Urinary bladder (tissue), 4 donors: ENCODE measurements at places on chromosomes 6 and 20. TPM values are rescaled to one million over a fixed set of nuclear protein-coding genes. Genes with fewer than 3 reads are reported as not detected.

GRCh38 chr6:105553171-105553570, 150.3 kb upstream of the PREP start:
- no peak for DNase-seq

GRCh38 chr6:27568226-27568897, 95.5 kb upstream of the ZNF184 start:
- no peak for DNase-seq

DNA sequence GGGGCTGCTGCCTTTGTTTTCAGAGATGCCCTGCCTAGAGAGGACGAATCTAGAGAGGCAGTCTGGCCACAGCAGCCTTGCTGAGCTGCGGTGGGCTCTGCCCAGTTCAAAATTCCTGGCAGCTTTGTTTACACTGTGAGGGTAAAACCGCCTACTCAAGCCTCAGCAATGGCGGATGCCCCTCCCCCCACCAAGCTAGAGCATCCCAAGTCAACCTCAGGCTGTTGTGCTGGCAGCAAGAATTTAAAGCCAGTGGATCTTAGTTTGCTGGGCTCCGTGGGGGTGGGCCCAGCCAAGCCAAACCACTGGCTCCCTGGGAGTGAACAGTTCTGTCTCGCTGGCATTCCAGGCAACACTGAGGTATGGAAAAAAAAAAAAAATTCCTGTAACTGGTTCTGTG, 970.9 kb downstream of the TBC1D32 start:
- DNase-seq: no peak

GRCh38 chr6:111696814-111697213, 91.1 kb upstream of the TRAF3IP2 start:
- DNase-seq: no peak

DNA sequence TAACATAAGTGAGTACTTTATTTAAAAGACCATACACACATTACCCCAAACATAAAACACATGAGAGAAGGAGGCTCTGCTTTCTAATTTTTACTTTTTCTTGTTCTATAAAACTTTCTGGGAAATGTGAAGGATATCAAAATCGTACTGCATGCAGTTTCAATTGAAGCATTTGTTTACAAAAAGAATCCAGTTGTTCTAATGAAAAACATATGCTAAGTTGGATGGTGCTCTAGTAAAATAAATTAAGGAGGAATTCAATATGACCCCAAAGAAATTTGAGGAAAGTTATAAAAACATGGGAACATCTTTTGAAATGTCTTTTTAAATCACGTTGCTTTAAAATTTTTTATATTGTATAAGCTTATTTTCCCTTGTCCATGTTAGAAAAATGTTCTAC, 37.6 kb downstream of the OR2B6 start:
- peak; percentile 21 for DNase-seq

DNA sequence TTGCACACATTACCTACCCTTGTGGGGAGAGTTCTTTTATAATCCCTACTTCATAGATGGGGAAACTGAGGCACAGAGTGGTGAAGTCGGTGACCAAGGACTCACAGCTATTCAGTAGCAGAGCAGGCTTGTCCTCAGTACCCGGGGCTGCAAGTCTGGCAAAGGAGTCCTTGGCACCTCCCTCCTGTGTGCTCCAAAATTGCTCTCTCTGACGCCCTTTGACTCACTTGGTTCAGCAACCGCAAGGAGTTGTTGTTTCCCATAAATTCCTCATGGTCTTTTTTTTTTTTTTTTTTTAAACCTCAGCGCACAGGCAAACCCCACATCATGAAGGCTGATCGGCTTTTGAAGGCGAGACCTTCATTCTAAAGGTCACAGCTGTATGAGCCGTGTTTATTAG, 143.2 kb downstream of the CEBPB start:
- no peak for DNase-seq

Gene VEGFA
- 85.7 TPM for total RNA-seq

Gene REM1
- 4.1 TPM for total RNA-seq

Gene SLC16A10
- 5.4 TPM for total RNA-seq
